ENCODE measurements at places on chromosomes 12 and 14.

GRCh38 chr12:67299926-67300325 lies 30.8 kb downstream of the CAND1 start:
- DNase-seq, result no peak

DNA sequence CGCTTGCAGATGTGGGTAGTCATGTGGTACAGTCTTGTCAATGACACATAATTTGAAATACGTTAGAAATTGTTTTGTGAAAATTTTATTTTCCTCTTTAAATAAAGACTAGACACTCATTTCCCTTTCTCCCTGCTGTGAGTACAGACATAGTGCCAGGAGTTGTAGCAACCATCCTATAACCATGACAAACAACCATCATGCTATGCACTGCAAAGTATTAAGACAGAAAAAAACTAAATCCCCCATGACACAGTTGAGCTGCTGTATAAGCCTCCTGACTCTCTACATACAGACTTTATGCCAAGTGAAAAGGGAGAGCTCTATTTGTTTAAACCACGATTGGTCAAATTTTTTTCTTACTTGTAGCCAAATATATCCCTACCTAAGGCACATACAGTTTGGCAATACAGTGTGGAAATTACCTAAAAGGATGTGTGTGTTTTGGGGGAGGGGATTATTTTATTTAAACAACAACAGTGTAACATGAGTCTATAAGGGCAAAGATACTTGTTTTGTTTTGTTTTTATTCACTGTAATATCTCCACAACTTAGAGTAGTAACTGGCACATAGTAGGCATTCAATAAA lies 45.0 kb upstream of the KRR1 start:
- DNase-seq, result no peak

- no peak for DNase-seq
These were observed 641.9 kb upstream of the TBX3 start for GRCh38 chr12:115325858-115326257.

DNA sequence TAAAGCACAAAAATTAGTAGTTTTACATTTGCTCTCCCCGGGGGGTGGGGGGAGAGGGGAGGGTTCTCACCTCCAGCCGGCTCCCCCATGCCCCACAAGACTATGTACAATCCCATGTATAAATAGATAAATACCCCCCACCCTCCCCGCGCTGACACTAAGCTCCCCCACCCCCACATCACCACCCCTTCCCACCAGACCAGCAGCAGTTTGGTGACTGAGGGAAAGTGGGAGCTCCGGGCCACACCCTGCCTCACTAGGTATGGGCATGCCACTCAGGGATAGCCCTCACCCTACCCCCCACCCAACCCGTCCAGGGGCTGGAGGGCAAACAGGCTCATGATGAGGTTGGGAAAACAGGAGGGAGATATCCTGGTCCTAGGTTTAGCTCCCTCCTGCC lies 1.9 kb upstream of the PRKAG1 start:
- DNase-seq, result no peak

DNA sequence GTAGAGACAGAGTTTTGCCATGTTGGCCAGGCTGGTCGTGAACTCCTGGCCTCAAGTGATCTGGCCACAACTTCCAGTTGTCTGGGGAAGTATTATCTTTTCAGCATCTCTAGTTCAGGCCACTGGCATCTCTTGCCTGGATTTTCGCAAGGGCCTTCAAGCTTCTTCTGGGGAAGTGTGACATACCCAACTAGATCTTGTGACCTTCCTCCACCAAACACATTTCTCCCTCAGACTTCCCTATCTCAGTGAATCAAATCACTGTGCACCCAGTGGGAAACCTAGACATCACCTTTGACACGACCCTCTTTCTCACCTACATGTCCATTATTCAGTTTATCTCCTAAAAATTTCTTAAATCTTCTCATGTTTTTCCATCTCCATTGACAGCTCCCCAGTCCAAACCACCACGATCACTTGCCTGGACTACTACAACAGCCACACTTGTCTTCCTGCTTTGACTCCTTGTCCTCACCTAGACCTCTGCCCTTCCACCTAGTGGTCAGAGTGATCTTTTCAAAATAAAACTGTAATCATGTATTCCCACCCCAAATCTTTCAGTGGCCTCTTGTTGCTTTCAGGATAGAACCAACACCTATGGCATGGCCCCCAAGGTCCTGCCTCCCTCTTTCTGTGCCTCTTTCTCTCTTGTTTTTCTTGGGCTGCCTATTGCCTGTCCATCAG lies 3.3 kb downstream of the EEF1AKMT3 start:
- no peak for DNase-seq

Measured in activated CD4-positive, alpha-beta T cell treated with anti-CD3 and anti-CD28 coated beads for 4 hours (primary cell).